ENCODE measurements at places on chromosomes 2 and 18. TPM values are rescaled to one million over a fixed set of nuclear protein-coding genes. Genes with fewer than 3 reads are reported as not detected.

Gene ACVR1C
- 0.42 TPM for total RNA-seq

Gene RRM2
- total RNA-seq, result 3.7 TPM

Gene CNTNAP5
- not detected for total RNA-seq

Gene FAM98A
- 29.8 TPM for total RNA-seq

Gene TFCP2L1
- 2.0 TPM for total RNA-seq

Gene MREG
- total RNA-seq, result 6.1 TPM

Gene SPATS2L
- 38.6 TPM for total RNA-seq

Gene FECH
- total RNA-seq, result 58.8 TPM

Gene PMAIP1
- total RNA-seq, result 0.47 TPM

Gene TMEM247
- total RNA-seq, result not detected

Gene MEIS1
- total RNA-seq, result 56.3 TPM

Gene CRACDL
- total RNA-seq, result 0.33 TPM

Gene CYS1
- total RNA-seq, result 1.7 TPM

Gene C2orf92
- total RNA-seq, result 4.5 TPM

Gene ALLC
- total RNA-seq, result not detected

Gene REG3G
- 29.5 TPM for total RNA-seq

Gene FRZB
- total RNA-seq, result 1.9 TPM
